ENCODE measurements at places on chromosomes 3 and 15. TPM values are rescaled to one million over a fixed set of nuclear protein-coding genes. Genes with fewer than 3 reads are reported as not detected.

The ATP11B gene
- total RNA-seq = 77.3 TPM

The SLC22A14 gene
- total RNA-seq = 0.29 TPM

The DISP2 gene
- under 0.01 TPM for total RNA-seq

The COL7A1 gene
- total RNA-seq = 18.6 TPM

The GABRR3 gene
- total RNA-seq = not detected
